Right lung (tissue), 10 donors: ENCODE measurements at places on chromosomes 6 and 20.

GRCh38 chr6:30830438-30830837 is 53.9 kb upstream of the DDR1 start:
- no peak for DNase-seq

DNA sequence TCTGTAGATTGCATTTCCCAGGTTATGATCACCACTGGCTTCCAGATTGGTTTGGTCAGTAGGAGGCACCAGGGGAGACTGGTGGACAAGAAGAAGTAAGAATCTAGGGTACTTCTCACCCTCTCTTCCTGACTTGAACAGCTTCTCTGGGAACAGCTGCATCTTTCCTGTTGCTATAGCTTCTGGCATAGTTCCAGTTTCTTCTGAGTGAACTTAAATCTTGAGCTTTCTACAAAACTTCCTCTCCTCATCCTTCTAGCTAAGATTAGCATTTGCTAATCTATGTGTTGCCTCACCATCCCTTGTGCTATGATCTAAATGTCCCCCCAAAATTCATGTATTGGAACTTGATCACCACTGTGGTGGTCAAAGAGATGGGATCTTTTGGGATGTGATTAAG is 724.6 kb downstream of the UTRN start:
- DNase-seq, result peak; percentile 32

DNA sequence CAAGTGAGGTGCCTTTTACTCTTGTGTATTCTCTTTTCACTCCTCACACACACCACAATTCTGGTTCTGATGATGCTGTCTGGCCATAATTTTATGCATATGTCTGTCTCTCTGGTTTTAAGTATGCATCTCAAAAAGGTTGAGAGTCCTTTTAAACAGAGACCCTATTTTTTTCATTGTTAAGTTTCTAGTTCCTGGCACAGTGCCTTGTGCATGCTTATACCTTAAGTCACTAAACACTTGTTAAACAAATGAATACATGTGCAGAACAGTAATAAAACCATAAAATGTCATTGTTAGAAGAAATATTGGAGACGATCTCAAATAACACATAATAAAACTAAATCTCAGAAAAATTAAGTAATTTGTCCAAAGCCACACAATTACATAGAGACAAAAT is 7.9 kb downstream of the ROS1 start:
- no peak for DNase-seq

DNA sequence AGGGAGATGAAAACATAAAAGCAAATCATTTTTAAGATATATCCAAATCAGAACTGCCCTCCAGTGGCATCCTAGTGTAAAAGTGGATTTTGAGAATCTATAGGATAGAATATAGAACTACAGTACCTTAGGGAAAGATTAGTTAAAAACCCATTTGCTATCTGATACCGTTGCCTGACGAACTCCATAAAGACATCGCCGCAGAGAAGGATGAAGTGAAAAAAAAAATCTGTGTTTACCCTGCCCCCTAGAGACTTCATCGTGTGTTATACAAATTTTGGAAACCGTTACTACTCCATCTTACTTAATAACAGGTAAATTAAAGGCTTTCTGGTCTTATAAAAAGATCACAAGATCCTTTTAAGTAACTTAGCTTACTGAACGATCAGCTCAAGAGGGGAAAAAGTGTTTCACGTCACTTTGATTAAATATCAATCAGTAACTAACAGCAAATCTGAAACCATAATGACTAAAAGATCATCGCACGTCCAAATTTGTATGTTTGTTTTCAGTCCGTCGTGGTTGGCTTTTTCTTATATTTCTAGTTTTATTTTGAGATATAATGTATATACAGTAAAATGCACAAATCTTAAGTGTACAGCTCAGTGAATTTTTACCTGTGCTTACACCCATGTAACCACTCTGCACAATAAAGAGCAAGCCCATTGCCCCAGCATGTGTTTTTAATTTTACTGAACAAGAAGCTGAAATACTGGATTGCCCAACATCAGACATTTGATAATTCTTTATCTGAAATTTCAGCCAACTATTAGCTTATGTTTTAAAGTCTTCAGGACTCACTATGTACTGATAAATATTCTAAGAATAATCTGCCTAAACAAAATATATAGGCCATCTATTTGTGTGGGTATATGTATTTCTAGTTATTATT is 881 bp upstream of the MCM3 start:
- DNase-seq, result no peak

GRCh38 chr20:7687065-7687464 is 253.2 kb downstream of the HAO1 start:
- DNase-seq, result no peak

DNA sequence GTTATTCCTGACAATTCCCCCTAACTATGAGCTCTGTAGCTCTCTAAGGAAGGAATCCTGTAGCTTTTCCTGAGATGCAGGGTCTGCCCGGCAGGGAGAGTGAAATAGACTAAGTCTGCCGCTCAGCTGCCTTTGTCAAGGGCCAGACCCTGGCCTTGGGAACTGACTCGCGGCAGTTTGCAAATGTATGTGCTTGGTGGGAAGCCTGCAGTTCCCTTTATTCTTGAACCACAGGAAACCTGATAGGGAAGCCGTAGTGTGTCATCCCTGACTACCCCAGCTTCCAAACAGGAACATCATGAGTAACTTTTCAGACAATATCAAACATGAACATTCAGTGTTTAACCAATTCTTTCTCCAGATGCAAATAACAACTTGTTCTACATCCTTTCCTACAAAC is 78.7 kb upstream of the IFNGR1 start:
- no peak for DNase-seq

- DNase-seq, result no peak
Measured at GRCh38 chr6:83472767-83473166, 39.6 kb upstream of the PRSS35 start.

DNA sequence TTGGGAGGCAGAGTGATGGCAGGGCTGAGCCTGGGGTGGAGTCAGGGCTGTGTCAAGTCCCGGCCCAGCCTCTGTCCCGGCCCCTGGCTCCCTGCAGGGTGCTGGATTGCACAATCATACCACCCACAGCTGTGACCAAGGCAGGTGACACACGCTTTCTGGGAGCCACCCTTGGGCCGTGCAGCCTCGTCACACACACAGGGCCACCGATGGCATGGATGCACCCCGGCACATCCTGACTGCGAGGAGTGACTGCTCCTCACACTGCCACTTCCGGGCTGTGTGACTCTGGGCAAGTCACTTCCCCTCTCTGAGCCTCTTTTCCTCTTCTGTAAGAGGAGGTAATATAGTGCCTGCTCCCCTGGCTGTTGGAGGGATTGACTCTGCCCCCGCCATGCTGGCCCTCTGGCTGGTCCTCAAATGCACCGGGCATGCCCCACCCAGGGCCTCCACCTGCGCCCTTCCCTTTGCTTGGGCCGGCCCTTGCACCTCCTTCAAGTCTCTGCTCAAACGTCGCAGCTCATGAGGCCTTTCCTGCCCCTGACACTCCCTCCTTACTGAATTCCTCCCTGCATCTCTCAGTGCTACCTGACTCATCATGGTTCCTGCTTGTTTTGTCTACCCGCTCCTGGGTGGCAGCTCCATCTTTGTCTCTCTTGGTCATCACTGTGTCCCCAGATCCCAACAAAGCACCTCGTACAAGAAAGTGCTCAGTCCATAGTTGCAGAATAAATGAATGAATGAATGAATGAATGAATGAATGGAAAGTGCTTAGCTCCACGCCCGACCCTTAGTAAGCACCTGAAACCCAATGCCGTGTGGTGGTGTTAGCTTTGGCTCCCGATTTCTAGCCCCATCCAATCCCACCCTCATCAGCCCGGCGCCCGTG is 93.5 kb downstream of the CEBPB start:
- no peak for DNase-seq

GRCh38 chr6:52666071-52666470 is 4.8 kb upstream of the TMEM14A start:
- DNase-seq, result no peak

DNA sequence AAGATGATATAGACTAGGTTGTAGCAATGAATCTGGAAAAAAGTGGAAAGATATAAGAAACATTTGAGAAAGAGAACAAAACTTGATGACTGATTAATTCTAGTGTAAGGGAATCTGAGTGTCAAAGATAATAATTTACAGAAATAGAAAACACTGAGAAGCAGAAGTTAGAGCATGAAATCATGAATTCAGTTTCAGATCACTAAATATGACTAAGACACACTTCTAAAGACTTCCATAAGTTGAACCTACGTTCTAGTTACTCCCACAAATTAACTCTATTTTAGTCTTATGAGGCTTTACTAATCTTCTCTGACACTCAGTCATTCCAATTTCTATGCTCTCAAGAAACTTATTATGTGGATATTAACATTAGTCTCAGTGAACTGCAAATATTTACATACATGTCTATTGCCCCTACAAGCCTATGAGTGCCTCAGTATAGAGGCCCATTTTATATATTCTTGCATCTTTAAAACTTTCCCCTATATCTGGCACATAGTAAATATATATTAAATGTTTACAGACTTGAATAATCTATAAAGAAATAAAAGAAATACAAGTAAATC is 30.4 kb downstream of the IBTK start:
- no peak for DNase-seq

GRCh38 chr6:130359736-130360135 is 6.1 kb upstream of the TMEM200A start:
- DNase-seq, result no peak

GRCh38 chr6:153043719-153044118 is 41.2 kb upstream of the MTRF1L start:
- no peak for DNase-seq

- no peak for DNase-seq
Measured at GRCh38 chr20:845226-845868, 11.8 kb downstream of the FAM110A start.

- DNase-seq, result no peak
Measured at GRCh38 chr20:34578521-34578920, 20.0 kb downstream of the MAP1LC3A start.

- DNase-seq, result no peak
Measured at GRCh38 chr20:23867152-23867776, 12.3 kb downstream of the CST5 start.

GRCh38 chr6:151239603-151240035 is at the start of gene AKAP12:
Gene AKAP12 (plus strand): TSS chr6:151239967. CDS start chr6:151240563, 596 bp downstream.
- peak; percentile 34 for DNase-seq

GRCh38 chr6:87701344-87701675 is 723 bp downstream of the AKIRIN2 start:
- peak; percentile 49 for DNase-seq

GRCh38 chr20:25517124-25517523 is 68.2 kb downstream of the NINL start:
- DNase-seq, result no peak

- DNase-seq, result peak; percentile 86
Measured at GRCh38 chr6:90295854-90296340, 746 bp downstream of the BACH2 start.

- DNase-seq, result no peak
Measured at GRCh38 chr6:161214722-161215121, 59.1 kb downstream of the AGPAT4 start.

DNA sequence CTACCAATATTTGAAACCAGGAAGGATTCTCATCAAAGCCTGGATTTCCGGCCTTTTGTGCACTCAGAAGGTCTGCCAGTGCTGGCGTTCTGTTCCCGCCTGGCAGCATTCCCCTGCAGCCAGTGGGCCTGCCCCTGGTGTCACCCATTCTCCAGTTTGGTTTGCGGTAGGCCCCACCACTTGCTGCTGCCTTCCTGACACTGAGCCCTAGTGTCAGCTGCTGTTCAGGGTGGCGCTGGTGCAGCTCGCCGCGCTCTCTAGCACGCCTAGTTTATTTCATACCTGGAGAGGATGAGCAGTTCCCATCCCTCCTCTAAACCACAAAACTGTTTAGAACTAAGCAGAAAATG is 9.5 kb downstream of the NPEPL1 start:
- DNase-seq, result no peak

GRCh38 chr20:61524951-61525666 is 273.0 kb downstream of the CDH4 start:
- no peak for DNase-seq
